ENCODE measurements at places on chromosomes 7 and 10.

DNA sequence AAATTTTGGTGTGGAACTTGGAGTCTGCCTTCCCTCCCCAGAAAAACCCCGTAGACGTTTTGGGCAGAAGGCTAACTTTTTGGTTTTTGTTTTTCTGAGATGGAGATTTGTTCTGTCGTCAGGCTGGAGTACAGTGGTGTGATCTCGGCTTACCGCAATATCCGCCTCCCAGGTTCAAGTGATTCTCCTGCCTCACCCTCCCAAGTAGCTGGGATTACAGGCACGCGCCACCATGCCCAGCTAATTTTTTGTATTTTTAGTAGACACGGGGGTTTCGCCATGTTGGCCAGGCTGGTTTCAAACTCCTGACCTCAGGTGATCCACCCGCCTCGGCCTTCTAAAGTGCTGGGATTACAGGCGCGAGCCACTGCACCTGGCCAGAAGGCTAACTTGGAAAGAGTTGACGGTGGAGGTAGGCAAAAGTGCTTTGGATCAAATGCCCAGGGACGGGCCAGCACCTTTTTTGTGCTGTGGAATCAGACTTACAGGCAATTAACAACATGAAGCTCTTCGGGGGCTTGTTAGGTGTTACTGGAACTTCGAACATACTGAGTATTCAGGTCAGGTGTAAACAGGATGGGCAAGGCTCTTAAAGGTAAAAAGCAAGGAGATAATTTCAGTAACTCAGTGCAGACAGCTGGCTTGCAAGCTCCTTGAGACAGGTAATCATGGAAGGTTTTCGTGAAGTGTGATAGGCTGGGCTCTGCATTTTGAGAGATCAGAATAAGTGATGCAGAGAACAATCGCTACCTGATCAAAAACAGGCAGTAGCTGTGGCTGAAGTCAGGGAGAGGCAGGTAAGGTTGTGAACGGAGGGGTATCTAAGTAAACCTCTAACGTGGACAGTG is 1.8 kb downstream of the PPP1R35 start:
- no peak for DNase-seq

- DNase-seq = peak; percentile 17
Observed at GRCh38 chr10:61589547-61590243, 73.0 kb upstream of the CABCOCO1 start.

DNA sequence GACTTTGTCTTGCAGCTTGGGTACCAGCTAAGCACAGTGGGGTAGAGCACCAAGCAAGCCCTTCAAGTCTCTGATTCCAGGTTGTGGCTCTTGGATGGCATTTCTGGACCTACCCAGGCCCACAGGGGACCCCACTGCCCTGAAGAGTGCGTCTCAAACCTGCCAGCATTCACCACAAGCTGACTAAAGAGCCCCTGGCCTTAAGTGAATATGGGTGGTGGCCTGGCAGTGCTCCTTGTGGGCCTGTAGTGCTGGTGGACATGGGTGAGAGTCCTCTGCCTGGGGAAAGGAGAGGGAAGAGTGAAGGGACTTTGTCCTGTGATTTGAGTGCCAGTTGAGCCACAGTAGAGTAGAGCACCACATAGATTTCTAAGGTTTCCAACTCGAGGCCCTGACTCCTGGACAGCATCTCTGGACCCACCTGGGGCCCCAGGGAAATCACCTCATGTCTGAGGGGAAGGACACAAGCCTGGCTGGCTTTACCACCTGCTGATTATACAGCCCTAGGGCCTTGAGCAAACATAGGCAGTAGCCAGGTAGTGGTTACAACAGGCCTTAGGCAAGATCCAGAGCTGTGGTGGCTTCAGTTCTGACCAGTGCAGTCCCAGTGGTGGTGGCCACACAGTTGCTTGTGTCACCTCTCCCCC is 23.7 kb downstream of the GSDME start:
- no peak for DNase-seq

GRCh38 chr7:51046103-51046466 is 263.4 kb upstream of the GRB10 start:
- no peak for DNase-seq

DNA sequence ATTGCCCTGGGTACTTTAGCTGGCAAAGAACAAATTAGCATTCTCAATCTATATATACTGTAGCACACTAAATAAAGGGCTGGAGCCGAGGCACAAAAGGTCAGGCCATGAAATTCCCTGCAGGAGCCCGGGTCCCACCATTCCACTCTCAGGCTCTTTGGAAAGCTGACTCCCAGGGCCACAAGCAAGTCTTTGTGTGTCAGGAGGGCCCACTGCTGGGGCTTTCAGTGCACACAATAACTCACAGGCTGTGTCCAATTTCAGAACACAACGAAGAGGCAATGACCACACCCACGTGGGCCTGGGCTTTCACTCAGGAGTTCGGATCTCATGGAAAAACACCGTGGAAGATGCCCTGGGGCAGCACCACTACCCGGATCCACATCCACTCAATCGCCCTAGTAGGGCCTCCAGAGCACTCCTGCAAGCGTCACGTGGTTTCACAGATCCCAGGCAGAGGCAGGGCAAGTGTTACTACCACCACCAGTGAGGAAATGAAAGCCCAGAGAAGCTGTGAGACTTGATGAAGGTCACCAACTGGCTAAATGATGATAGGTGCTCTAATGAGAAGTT is 60.3 kb downstream of the COBL start:
- no peak for DNase-seq

DNA sequence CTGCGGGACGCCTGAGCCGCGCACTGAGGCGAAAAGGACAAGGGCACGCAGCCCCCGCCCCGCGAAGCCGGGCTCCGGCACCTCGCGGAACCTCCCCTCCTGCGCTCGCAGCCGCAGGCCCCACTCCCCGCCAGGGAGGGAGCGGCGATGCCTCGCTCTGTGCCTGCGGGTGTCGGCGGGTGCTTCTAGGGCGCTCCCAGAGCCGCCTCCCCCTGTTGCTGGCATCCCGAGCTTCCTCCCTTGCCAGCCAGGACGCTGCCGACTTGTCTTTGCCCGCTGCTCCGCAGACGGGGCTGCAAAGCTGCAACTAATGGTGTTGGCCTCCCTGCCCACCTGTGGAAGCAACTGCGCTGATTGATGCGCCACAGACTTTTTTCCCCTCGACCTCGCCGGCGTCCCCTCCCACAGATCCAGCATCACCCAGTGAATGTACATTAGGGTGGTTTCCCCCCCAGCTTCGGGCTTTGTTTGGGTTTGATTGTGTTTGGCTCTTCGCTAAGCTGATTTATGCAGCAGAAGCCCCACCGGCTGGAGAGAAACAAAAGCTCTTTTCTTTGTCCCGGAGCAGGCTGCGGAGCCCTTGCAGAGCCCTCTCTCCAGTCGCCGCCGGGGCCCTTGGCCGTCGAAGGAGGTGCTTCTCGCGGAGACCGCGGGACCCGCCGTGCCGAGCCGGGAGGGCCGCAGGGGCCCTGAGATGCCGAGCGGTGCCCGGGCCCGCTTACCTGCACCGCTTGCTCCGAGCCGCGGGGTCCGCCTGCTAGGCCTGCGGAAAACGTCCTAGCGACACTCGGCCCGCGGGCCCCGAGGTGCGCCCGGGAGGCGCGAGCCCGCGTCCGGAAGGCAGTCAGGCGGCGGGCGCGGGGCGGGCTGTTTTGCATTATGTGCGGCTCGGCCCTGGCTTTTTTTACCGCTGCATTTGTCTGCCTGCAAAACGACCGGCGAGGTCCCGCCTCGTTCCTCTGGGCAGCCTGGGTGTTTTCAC is 519 bp downstream of the ITGB8 start:
- DNase-seq = no peak

DNA sequence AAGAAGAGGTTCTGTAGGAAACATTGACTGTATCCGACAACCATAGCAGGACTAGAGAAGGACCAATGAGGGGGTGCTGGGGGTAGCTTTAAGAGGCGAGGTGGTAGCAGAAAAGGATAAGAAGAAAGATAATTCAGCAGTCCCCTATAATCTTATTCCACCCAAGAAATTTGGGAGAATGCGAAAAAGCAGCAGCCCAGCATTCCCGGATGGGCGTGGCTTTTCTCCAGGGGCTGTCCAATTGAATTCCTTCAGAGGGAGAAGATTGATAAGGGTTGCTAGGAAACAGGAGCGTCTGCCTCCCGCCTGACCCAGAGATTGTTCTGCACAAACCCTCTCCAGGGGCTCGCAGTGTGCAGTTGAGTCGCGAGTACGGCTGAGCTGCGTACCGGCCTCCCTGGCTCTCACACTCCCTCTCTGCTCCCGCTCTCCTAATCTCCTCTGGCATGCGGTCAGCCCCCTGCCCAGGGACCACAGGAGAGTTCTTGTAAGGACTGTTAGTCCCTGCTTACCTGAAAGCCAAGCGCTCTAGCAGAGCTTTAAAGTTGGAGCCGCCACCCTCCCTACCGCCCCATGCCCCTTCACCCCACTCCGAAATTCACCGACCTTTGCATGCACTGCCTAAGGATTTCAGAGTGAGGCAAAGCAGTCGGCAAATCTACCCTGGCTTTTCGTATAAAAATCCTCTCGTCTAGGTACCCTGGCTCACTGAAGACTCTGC is at the start of gene GRM3:
Gene GRM3 (plus strand): TSS at position 349 of the 721 bp plus-strand sequence. CDS start 121,237 bp downstream, outside the sequence.
- no peak for DNase-seq

DNA sequence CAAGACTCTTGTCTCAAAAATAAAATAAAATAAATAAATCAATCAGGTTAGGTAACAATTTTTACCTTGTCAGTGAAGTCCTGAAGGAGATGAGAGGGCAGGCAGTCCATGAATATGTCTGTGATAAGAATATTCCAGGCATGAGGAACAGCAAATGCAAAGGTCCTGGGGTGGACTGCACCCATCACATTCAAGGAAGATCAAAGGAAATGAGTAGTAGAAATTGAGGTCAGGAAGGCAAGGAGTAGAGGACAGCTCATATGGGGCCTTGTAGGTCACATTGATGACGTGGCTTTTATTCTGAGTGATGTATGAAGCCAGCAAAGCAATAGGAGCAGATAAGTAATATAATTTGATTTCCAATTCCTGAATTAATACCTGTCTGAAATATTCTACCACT is 76.5 kb upstream of the TCF7L2 start:
- DNase-seq = no peak

GRCh38 chr7:24757353-24758275 is at the start of gene GSDME:
Gene GSDME, minus strand, starts transcription at chr7:24757464. Its CDS starts 7,690 bp downstream, at chr7:24749774.
- DNase-seq = peak; percentile 63

DNA sequence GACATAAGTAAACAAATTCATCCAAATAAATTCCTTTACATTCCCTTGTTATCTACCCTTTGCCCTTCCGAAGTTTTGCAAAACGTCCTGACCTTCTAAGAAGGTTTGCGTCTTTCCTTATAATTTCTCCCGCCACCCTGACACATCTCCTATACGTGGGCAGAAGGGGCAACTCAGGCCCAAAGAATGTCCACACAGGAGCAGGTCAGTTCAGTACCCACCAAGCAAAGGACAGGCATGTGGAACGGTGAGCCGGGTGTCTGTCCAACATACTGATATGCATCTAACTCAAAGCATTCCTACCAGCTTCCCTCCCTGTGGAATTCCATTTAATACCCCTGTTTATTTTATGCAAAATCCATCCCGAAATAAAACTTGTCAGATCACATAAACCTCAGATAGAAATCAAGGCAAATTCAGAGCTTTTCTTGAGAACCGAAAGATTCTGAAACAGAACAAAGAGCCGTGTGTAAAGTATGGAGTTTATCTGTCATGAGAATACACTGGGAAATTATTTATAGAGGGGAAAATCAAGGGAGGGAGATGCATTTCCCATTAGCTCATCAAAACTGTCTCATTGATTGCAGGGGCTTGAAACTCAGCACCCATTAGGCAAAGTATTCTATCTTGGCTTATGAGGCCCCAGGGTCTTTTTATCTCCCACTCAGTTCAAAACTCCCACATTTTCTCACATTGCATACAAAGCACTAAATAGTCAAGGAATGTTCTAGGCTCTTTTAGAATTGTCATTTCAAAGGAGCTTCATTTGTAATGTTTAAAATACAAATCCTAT is 85.4 kb downstream of the GPR26 start:
- no peak for DNase-seq

- DNase-seq = peak; percentile 91
Observed at GRCh38 chr7:140214075-140214684, 37.4 kb upstream of the KDM7A start.

GRCh38 chr10:25938405-25938804 is 4.4 kb downstream of the MYO3A start:
- no peak for DNase-seq

- peak; percentile 46 for DNase-seq
Observed at GRCh38 chr7:106737202-106737562, 76.2 kb upstream of the CCDC71L start.

GRCh38 chr7:130379019-130379418 is 1.3 kb upstream of the CPA1 start:
- no peak for DNase-seq

- peak; percentile 73 for DNase-seq
Observed at GRCh38 chr7:83469076-83469475, 179.9 kb downstream of the SEMA3E start.

DNA sequence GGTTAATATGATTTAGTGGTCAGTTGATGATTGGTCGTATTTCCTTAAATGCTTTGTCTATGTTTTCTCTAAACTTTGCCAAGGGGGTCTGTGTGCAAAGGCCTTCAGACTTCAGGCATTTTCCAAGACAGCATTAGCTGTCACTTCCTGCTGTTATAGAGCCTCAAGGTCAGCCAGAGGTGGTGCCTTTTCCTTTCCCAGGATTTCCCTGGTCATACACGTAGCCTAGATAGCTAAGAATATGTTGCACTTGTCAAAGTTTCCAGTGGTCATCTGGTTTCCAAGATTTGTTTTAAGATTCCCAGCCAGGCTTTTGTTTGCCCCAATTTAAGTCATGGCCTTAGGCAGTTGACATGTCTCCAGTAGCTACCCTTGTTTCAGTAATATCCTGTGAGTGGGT is 133.2 kb upstream of the IGFBP3 start:
- no peak for DNase-seq

DNA sequence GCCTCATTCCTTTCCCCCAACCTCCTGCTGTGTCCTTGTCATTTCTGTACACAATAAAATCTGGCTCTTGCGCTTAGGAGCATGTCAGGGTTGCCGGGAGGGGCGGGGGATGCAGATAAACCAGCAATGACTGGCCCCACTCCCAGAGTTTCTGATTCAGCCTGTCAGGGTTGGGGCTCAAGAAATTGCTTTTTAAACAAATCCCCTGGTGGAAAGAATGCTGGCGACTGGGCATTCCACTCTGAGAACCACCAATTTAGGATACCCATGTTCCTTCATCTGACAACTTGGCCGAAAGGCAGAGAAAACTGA is 376.4 kb downstream of the TCERG1L start:
- no peak for DNase-seq

- DNase-seq = peak; percentile 85
Observed at GRCh38 chr10:53903756-53904155, 897.3 kb downstream of the PCDH15 start.

GRCh38 chr7:114956702-114957101 is 34.8 kb downstream of the MDFIC start:
- no peak for DNase-seq

- DNase-seq = no peak
Observed at GRCh38 chr10:93452143-93452542, 30.0 kb downstream of the MYOF start.

Data from bronchial epithelial cell (primary cell).